Camera-type eye (tissue), 1 donor: ENCODE measurements at places on chromosomes 3 and 15. TPM values are rescaled to one million over a fixed set of nuclear protein-coding genes. Genes with fewer than 3 reads are reported as not detected.

The EFCC1 gene
- total RNA-seq: 1.1 TPM

The ZNF717 gene
- total RNA-seq: 30.1 TPM

The RASL12 gene
- total RNA-seq: 18.6 TPM

The MKRN3 gene
- total RNA-seq: 34.4 TPM

The CCR5 gene
- total RNA-seq: 0.11 TPM

The CAMP gene
- not detected for total RNA-seq
